ENCODE measurements at places on chromosomes 1 and 21.

- no peak for DNase-seq
Observed at GRCh38 chr1:99986656-99987225, 16.9 kb downstream of the SLC35A3 start.

- DNase-seq = no peak
Observed at GRCh38 chr1:167081594-167082156, 8.5 kb downstream of the GPA33 start.

GRCh38 chr1:211603191-211603701 lies 24.3 kb upstream of the SLC30A1 start:
- DNase-seq = no peak

- DNase-seq = no peak
Observed at GRCh38 chr1:109547463-109548320, 723 bp upstream of the GNAI3 start.

GRCh38 chr1:242245255-242245654 lies 246.4 kb upstream of the MAP1LC3C start:
- no peak for DNase-seq

- no peak for DNase-seq
Observed at GRCh38 chr1:91948501-91949355, 473 bp upstream of the BRDT start.

- DNase-seq = no peak
Observed at GRCh38 chr1:155171836-155172731, 1.0 kb downstream of the KRTCAP2 start.

GRCh38 chr1:168960114-168960513 lies 146.4 kb upstream of the ATP1B1 start:
- no peak for DNase-seq

GRCh38 chr1:42210421-42211133 lies 46.0 kb upstream of the GUCA2A start:
- DNase-seq = no peak

DNA sequence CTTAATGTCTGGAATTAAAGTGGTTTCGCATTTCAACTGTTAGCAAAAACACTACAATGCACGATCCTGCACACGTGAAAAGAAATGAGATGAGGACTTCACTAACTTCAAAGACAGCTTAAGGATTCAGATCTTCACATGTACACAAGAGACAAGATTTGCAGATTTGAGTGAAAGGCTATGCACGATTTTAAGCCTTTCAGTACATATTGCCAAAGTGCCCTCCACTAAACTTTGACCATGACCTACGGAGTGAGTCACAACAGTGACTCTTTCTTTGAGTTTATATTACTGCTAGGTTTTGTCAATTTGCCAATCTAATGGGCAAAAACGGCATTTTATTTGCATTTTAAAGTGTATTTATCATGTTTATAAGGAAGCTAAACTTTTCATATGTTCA lies 41.2 kb upstream of the CR1L start:
- DNase-seq = no peak

DNA sequence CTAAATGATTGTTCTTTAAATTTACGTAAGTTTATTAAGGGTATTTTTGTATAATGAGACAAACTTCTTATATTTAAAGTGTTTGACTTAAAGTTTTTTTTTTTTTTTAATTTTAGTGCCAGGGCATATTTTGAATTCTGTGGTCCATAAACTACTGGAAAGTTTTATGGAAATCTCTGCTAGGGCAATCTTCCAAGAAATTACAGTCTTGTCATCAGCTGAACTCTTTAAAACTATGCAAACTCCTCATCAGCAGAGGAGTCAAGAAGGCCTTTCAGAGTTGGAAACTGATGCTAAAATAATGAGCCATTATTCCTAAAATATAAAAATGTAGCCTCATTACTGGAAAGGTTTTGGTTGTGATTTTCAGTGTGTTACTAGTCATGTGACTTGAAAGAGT lies 1201.9 kb downstream of the BRINP3 start:
- DNase-seq = no peak

- DNase-seq = no peak
Observed at GRCh38 chr1:113802367-113803007, 9.8 kb downstream of the RSBN1 start.

GRCh38 chr1:57590978-57591377 lies 167.1 kb upstream of the DAB1 start:
- DNase-seq = no peak

DNA sequence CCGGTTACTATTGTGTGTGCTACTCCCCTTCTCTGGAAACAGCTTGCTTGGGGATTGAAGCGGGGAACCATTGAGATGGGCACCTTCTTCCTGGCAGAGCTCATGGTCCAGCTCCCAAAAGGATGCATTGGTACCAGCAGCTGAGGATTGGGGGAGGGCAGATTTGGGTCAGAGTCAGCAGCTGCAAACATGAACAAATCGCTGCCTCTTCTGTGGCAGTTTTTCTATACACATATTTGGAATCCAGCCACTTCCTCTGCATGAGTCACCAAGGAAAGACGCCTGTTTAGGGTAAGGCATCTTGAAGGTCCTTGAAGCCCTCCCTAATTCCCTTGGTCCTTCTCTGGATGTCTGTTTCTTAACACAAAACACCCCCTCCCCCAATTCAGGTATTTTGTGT lies 104.7 kb downstream of the DAB1 start:
- DNase-seq = no peak

GRCh38 chr1:11891433-11892186 lies 32.9 kb upstream of the NPPB start:
- DNase-seq = no peak

DNA sequence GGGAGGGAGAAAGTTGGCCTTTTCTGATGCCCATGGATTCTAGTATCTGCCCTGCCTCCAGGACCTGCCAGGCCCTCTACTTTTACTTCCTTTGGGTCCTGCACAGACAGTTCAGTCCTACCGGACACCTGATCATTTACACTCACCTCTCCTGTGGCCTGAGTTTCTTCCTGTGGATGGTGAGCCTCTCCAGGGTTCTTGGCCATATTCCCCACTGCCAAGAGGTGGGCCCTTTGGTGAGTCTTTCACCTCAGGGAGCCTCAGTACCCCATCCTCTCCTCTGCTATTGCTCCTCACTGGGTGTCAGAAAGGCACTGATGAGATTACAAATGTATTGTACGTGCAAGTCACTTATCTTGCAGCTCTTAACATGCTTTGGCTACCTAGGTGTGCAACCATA lies 81.4 kb upstream of the ETV3 start:
- no peak for DNase-seq

- DNase-seq = no peak
Observed at GRCh38 chr1:27349784-27350662, 8.2 kb downstream of the SYTL1 start.

DNA sequence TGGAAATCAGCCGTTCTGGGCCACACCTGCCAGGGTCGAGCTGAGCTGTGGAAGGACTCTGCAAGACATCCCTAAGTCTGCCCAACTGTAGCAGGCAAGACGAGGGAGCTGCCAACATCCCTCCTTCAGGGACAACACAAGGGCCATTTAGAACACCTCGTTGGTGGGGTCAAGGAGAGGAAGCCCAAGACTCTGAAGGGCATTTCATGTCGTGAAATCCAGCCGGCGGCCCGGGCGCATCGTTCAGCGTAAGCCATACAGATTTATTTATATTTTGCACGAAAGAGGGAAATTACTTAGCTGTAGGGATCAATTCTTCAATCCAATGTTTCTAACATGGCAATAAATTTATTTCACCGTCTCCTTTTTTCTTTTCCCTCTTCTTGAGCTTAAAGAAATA lies 101.7 kb upstream of the ZC3H12A start:
- DNase-seq = no peak

- DNase-seq = no peak
Observed at GRCh38 chr1:226629896-226630550, 81.5 kb downstream of the STUM start.

DNA sequence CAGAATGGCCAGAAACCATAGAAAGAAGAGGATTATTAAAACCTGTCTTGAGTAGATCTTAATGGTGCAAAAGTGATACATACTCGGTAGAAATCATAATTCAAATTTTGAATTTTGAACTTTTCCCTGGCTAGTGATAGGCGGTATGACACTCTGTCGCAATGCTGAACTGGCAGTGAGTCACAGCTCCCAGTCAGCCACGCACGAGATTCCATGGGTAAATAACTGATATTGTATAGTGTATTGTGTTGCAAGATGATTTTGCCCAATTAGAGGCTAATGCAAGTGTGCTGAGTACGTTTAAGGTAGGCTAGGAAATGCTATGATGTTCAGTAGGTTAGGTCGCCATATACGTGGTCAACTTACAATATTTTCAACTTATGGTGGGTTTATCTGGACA lies 207.0 kb downstream of the SIPA1L2 start:
- DNase-seq = no peak

GRCh38 chr1:161054805-161055204 lies 9.0 kb upstream of the USF1 start:
- no peak for DNase-seq

DNA sequence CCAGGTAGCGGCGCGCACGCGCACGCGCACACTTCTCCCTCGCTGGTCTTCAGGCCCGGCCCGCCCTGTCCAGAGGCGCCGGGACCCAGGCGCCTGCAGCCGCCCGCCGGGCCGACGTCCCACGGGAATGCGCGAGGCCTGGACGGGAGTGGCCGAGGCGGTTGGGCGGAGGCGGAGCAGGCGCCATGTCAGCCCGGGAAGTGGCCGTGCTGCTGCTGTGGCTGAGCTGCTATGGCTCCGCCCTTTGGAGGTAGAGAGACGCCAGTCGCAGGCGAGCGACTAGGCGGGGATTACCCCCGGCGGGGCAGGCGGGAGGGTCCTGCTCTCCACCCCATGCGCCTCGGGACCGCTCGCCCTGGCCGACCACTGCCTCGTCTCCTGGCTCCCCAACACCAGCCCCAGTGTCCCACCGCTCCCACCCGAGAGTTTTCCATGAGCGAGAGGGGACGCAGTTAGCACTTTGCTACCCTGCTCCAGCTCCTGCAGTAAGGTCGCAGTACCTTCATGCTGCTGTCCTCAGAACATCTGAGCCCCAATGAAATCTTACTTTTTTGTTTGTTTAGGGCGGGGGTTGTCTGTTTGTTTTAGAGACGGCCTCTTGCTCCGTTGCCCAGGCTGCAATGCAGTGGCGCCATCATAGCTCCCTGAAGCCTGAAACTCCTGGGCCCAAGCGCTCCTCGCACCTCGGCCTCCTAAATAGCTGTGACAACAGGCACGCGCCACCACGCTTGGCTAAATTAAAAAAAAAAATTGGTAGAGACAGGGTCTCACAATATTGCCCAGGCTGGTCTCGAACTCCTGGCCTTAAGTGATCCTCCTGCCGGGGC lies at the start of gene CATSPERE:
CATSPERE (plus strand) TSS at position 29 of the 827 bp plus-strand sequence; CDS start at position 186, 157 bp downstream.
- DNase-seq = peak; percentile 63

- no peak for DNase-seq
Observed at GRCh38 chr1:74592580-74593355, 80.4 kb upstream of the LRRC53 start.

DNA sequence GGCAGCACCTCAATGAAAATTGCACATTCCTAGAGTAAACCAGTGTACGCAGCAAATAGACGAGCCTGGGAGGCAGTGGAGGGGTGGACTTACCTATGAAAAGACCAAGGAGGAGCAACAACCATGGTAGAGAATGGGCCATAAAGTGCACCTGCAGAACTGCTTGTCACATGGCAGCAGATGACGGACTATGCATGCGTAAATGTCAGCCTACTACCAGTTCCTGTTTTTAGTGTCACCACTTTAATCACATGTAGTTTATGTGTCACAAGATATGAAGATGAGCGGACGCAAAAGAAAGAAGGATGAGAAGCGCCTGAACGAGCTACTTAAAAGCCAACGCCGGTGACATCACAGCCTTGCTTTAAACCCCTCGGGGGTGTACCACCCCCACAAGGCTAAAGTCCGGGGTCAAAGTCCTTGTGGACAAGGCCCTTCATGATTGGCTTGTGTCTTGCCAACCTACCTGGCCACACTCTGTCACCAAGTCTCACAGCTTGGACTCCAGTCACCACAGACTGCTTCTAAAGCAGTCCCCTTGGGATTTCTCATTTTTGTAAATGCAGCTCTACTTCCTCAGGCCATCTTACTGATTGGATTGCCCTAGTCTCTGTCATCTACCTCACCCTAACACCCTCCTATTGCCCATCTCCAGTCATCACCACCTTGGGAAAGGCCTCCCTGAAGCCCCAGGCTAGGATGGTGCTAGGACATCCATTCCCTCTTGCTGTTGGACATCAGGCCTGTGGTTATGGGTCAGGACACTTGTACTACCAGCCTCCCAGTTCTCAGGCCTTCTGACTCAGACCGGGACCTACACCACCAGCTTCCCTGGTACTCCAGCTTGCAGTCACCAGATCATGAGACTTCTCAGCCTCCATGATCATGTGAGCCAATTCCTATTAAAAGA lies 6.0 kb upstream of the LY9 start:
- no peak for DNase-seq

DNA sequence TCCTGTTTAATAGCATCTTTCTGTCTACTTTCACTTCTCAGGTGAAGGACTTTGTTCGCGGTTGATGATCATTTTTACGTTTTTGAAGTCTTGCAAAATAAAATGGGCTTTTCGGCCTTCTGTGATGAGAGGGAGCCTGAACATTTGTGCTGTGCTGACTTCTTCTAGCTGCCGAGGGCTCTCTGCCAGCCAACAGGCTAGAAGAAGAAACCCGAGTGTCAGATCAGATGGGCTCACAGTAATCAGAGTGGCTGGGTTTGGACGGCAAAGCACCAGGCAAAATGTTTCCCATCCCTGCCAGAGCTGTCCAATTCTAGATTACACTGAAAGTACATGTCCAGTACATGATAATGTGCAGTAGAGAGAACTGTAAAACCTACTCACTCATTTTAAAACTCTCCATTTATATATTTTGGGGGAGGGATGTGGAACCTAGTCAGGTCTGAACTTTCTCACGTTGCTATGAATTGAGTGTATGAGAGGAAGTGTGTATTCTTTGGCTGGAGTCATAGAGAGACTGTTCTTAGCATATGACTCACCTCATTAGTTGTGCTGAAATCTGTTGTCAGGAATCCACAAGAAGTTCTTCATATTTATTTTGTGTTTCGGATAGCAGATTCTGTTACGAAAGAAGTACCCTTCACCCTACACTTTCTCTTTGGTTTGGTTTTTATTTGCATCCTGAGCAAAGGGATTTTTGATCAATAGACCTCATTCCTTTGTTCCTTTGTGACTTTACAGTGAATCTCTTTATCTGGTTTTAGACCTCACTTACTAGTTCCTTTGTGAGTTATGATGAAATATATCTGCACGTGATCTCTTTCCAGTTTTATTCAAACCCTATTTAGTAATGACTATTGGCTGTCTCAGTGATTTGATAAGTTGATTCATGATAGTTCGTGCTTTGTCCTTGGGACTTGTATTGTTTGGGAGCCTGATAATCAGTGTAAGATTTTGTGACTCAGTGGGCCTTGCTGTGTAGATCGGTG lies 4.8 kb downstream of the ATP1A1 start:
- DNase-seq = no peak

DNA sequence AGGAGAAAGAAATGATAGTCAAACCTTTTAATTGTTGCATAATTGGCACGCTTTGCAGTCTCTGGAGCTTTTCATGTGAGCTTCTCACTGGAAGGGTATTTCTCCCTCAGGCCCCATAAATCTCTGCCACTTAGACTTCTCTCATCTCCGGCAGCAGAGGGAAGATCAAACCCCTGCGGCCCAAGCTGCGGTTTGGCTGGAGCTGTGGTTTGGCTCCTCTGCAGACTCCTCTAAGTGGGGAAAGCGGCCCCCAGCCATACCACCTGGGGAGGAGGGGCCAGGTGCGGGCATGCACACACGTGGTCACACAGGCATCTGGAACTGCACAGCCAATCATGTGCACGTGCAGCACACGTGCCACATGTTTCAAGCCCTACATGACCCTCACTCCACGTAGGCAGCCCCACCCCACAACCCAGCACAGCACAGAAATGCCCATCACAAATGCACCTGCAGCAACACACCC lies 58.3 kb downstream of the UBE2T start:
- DNase-seq = peak; percentile 84

GRCh38 chr1:220032911-220033310 lies 13.4 kb downstream of the EPRS1 start:
- no peak for DNase-seq

GRCh38 chr21:16072737-16073136 lies 343.0 kb downstream of the USP25 start:
- DNase-seq = no peak

Measured in T1000 (cell line).